Hematopoietic multipotent progenitor cell (in vitro differentiated cells): ENCODE measurements at places on chromosomes 4 and X.

DNA sequence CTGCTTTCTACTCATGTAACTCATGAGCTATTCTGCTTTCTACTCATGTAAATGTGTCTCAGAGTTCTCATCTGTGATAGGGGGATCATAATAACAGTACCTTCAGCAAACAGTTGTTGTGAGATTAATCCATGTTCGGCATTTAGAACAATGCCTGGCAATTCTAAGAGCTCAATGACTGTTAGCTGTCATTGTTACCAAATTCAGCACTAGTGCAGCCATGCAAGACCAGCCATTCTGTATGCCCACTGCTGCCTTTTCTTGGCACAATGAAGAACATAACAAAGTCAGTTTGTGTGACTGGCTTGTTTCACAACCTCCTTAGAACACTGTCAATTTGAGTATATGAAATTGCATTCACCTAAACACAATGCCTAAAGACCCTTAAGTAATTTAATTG, 163.2 kb downstream of the ANK2 start:
- no peak for DNase-seq

DNA sequence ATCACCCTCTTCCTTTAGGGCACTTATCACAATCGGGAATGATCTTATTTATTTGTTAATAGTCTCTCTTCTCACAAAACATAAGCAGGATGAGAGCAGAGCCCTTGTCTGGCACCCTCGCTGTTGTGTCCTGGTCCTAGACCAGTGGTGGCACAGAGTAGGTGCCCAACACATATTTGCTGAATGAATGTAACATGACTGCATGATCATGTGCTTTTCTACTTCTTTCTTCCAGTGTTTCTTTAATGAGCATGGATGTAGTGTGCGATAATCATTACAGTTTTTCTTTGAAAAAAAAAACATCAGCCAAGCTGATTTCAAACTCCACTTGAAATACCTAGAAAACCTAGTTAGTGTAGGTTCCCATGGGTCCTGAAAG, 164.1 kb downstream of the CHIC2 start:
- no peak for DNase-seq

GRCh38 chr4:107278791-107279483, 242.8 kb upstream of the DKK2 start:
- no peak for DNase-seq

DNA sequence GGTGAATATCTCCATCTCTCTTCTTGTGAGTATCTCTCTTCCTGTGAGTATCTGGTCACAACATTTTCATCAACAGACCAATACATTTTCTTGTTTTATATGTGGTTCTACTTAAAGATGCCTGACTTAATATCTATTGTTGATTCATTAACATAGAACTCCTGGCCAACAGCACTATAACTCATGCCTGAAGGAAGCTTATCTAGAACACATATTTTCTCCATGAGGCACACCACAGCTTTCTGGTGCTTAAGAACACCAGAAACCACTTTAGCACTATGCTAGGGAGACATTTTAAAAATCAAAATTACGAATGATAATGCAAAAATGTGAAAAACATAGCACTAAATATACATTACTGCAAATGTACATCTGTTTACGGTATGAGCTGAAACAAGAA, 190.4 kb downstream of the GABRB1 start:
- DNase-seq = no peak

GRCh38 chr4:70614184-70614555, 14.4 kb upstream of the ENAM start:
- DNase-seq = no peak
